ENCODE measurements at places on chromosomes 6 and 20.

GRCh38 chr6:159832946-159833345, 32.9 kb downstream of the PNLDC1 start:
- no peak for DNase-seq

- peak; percentile 88 for DNase-seq
Observed at GRCh38 chr6:148342350-148343046, at the start of gene SASH1. TSS of gene SASH1 (plus strand) at chr6:148342838. CDS start at chr6:148343068, 230 bp downstream.

- DNase-seq: peak; percentile 79
Observed at GRCh38 chr6:154868143-154868594, 126.9 kb upstream of the TIAM2 start.

- no peak for DNase-seq
Observed at GRCh38 chr6:105746509-105746908, 339.6 kb upstream of the PRDM1 start.

DNA sequence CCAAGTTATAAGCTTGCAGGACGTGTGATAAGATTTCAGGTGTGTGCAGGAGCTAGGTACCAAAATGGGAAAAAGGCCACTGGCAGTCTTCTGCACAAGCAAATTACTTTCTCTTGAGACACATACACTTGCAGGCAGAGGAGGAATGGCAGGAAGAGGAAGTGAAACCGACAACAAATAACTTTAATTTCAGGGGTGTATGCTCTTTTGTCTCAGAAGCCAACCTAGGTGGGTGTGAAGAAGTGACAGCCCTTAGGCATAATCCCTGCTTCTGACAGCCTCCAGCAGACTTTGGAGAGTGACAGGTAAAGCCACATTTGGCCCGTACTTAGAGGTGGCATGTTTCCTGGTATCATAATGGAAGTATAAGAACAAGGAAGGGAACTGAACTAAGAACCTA, 118.8 kb upstream of the TRAF3IP2 start:
- no peak for DNase-seq

DNA sequence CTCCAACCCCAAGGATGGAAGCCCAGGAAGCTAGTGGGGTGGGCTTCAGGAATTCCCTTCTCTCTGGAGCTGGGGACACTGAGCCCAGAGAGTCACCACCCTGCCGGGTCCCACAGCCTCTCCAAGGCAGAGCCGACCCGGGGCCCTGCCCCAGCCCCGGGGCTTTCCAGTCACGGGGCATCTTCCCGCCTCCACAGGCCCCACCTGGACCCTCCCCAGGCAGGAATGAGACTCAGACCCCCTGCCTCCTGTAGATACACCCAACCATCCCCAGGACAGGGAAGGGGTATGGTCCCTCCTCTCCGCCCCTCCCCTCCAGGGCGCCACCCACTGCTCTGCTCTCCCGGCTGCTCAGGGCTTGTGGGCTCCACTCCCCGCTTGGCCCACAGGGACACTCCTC, 53.3 kb downstream of the GRM4 start:
- DNase-seq: no peak

DNA sequence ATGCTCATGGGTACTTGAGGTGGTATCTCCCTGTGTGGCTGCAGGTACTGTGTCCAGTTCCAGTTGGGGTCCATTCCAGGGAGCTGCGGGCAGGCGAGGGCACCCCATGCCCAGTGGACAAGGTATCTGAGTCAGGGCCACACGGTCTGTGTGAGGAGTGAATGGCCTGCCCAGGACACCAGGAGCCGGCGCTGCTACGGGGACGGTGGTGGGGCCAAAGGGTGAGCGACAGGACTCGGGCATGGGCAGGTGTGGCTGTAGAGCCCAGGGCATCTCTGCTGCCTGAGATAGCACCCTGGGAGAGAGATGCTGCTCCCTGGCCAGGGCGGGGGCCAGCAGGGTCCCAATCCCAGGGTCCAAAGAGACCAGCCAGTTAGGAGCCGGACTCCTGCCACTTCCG, 57.6 kb upstream of the ZNFX1 start:
- no peak for DNase-seq

GRCh38 chr6:89979481-89980119, 85.3 kb downstream of the GJA10 start:
- DNase-seq: no peak

DNA sequence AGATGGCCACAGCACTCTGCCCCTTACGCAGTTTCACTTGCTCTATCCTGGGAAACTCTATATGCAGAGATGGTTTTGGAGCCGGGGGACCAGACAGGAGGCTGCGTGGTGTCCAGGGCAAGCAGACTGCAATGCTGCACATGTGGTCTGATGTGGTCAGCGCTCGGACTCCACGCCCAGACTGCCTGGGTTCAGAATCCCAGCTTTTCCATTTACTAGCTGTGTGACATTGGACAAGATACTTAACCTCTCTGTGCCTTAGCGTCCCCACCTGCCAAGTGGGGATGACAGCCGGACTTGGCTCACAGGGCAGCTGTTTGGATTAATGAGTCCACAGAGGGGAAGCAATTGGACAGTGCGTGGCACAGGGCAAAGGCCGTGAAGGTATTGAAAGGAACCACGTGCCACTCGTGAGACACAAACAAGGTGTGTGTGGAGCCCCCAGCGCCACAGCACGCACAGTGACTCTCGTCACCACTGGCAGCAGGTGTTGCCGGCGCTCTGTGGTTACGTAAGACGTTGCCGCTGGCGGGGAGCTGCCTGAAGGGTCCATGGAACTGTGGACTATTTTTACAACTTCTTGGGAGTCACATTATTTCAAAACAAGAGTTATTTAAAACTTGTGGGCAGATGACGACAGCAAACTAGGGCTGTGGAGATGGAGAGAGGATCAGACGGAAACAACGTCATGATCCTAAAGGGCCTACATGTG, 201.4 kb downstream of the PREX1 start:
- DNase-seq: peak; percentile 17

DNA sequence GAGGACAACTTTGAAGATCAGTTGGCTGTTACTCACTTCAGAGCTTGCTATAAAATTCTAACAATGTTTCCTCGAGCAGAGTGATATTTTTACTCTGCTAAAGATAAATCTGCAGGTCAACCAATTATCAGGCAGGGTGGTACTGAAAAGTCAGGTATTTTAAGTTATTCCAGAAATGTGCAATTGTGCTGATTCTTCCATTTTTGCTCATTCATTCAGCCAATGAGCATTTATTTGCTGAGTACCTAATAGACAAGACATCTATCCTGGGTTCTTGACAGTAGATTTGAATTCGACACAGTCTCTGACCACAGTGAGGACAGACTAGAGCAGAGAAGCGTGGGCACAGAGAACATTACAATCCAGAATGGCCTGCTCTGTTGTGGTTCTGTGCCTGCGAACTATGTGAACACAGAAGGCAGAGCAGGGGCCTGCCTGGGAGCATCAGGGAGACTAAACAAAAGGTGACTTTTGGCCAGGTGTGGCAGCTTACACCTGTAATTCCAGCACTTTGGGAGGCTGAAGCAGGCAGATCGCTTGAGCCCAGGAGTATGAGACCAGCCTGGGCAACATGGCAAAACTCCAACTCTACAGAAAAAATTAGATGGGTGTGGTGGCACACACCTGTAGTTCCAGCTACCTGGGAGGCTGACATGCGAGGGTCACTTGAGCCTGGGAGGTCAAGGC, 14.8 kb downstream of the TPMT start:
- DNase-seq: no peak

GRCh38 chr6:21451546-21452013, 142.0 kb upstream of the SOX4 start:
- no peak for DNase-seq

DNA sequence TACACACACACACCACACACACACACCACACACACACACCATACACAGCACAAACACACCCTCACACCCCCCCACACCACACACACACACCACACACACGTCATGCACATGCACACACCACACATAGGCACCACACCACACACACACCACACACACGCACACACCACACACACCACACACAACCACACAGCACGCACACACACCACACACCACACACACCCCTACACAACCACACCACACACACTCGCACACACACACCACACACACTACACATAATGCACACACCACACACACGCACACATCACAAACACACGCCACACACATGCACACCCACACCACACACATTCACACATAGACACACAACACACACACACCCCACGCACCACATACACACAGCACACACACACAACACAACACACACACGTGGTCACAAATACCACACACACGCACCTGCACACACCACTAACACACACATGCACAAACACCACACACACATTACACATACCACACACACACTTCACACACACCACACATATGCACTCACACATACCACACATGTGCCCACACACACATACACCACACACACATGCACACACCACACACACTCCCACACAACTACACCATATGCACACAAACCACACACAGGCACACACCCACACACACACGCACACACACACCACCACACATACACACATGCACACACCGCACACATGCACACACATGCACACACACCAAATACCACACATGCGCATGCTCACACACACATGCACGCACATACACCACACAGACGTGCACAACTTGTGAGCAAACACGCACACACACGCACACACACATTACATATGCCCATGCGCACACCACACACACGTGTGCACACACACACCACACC, 9.4 kb upstream of the ACSS1 start:
- no peak for DNase-seq

Data from choroid plexus epithelial cell (primary cell).